ENCODE measurements at places on chromosomes 5 and 9. TPM values are rescaled to one million over a fixed set of nuclear protein-coding genes. Genes with fewer than 3 reads are reported as not detected.

Gene GLIPR2
- total RNA-seq: 61.4 TPM

Gene OGN
- 454 TPM for total RNA-seq

Gene LVRN
- total RNA-seq: 3.3 TPM

Gene PDGFRB
- total RNA-seq: 109 TPM

Gene FBP2
- total RNA-seq: 105 TPM

Gene HMGCR
- 14.0 TPM for total RNA-seq

Gene TEX48
- not detected for total RNA-seq

Gene TLR4
- 13.3 TPM for total RNA-seq

Gene SHISAL2B
- 0.98 TPM for total RNA-seq

Gene TMEM252
- total RNA-seq: 0.09 TPM

Gene TAF11L10
- total RNA-seq: not detected

Gene C5orf34
- 4.5 TPM for total RNA-seq

Gene HTR4
- not detected for total RNA-seq

Gene FAM81B
- total RNA-seq: 12.6 TPM

Gene F12
- total RNA-seq: 0.27 TPM

Gene VCAN
- total RNA-seq: 248 TPM

Gene ADAMTSL2
- 4.7 TPM for total RNA-seq

Gene LIX1
- total RNA-seq: 5.3 TPM

Gene NUTM2F
- not detected for total RNA-seq

Gene CNTFR
- total RNA-seq: 22.1 TPM

Gene BTNL8
- 0.09 TPM for total RNA-seq

Gene YTHDC2
- total RNA-seq: 15.3 TPM

Gene ASTN2
- 3.5 TPM for total RNA-seq

Gene ANKRD31
- total RNA-seq: 0.27 TPM

Gene CCL21
- 13.5 TPM for total RNA-seq

Gene CATSPER3
- 0.31 TPM for total RNA-seq

Gene MAT2B
- total RNA-seq: 34.8 TPM

Gene DAB2IP
- 26.3 TPM for total RNA-seq

Gene LCN15
- total RNA-seq: not detected

Gene PCDHGA7
- 2.3 TPM for total RNA-seq

Gene PCDHB4
- 1.8 TPM for total RNA-seq
